ENCODE measurements at places on chromosomes 6 and 20.

DNA sequence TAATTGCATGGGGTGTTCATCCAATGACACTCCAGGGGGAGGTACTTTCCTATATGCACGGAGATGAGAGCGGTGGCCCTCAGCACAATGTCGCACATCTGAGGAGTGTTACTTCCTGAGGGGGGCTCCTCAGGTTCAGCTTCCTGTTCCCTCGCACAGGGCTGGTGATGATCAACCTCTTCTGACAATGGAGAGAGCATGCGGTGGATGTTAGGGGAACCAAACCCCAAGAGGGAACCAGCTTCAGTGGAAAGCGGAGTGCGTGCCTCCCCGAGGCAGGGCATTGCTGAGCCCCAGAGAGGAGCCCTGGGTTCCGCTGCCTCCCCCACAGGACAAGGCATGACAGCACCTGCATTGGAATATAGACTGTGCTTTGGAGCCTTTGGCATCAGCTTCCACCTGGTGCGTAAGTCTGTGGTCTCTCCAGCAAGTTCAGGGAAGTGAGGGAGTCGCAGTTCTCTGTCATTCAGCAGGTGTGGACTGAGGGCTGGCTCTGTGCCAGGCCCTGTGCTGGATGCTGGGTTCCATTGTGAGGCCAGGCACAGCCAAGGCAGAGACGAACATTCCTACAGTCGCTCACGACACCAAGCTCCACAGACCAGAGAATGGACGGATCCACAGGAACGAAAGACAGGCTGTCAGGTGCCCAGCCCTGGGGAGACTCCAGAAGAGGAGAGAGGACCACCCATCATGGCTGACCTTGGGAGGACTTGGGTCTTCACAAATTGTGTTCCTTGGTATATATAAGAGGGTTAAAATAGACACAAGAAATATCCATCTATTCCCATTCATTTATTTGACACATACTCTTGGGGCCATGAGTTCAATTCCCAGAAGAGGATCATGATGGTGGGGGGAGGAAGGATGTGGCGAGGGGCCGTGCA, 3.9 kb upstream of the ZNF831 start:
- DNase-seq, result no peak

DNA sequence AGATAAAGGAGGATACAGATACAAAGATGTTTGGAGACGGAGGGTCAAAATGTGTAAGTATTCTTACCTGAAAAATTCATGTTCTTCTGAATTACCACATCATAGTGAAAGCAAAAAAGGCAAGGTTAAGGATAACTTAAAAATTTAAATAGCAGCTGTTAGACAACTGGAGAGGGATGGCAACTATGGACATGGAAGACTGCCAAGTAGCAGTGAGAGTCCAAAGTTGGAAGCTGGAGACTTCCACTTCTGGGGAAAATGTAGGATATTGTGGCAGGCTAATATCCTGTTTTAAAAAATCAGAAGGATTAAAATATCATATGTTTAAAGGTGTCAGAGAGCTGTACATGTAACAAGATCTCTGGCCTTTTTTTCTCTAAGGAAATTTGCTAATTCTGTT, 29.8 kb downstream of the SYCP2 start:
- DNase-seq, result no peak

DNA sequence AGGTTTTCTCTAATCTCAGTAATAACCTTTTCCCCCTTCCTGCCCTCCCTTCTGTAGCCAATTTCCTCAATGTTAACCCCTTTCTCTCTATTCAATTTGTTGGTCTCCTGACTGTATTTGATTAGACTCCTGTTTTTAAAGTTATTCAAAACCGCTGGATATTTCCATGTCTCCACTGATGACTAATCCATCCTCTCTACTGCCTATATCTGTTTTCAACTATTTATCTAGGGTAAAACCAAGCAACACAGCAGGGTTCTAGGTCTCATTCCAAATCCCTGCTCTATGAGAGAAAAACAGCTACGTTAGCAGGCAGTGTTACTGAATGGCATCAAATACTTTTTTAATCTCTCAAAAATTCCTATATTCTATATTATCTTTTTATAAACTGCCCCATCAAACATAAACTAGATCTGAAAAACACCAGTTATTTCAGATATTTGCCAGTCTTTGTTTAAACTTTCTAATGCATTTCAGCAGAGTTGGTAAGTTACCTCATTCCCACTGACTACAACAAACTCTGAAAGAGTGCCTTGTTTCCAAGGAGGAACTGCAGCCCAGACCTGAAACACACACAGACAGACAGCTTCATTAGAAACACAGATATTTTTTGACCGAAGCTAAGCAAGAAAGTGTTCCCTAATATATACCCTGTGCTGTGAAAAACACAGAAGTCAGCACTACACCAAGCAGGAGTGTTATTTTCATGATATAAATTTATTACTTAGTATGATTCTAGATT, 8.2 kb downstream of the RTN4IP1 start:
- DNase-seq, result no peak

DNA sequence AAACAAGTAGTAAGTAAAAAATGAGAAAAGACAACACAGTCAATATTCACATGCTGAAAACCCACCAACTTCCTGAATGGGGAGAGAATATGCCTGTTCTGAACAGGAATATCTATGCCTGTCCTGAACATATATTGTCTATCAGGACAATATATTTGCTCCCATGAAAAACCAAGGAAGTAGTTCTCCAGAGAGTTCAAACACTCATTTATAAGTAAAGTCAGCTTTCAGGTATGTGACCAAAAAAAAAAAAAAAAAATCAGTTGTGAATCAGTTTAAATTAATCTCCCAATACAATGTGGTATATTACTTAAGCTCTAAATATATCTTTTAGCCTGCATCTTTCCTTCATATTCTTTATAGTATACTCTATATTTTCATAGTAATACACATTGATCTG, 119.5 kb downstream of the MYB start:
- DNase-seq, result no peak

GRCh38 chr6:110617057-110617456, 140.6 kb upstream of the SLC22A16 start:
- no peak for DNase-seq

GRCh38 chr6:143598466-143599080, 79.2 kb upstream of the PHACTR2 start:
- DNase-seq, result no peak

DNA sequence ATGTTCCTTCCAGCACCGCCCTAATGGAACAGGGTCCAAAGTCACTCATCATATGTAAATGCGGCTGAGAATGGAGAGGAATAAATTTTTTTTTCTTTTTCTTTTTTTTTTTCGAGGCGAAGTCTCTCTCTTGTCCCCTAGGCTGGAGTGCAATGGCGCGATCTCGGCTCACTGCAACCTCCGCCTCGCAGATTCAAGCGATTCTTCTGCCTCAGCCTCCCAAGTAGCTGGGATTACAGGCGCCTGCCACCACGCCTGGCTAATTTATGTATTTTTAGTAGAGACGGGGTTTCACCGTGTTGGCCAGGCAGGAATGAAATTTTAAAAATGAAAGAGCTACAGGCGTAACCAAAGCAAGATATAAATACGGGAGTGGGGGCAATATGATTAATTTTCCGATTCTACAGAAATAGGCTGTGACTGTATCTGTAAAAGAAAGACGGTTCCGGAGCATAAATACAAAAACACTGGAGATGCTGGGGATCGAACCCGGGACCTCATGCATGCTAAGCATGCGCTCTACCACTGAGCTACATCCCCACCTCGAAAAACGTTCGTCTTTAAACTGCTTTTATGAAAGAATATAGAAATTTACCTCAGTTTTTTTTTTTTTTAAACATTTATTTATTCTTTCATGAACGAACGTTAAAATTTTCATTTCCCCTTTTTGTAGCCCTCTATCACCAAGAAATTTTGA, 132.2 kb downstream of the GPX5 start:
- DNase-seq, result peak; percentile 23
